ENCODE measurements at places on chromosomes 2 and 18.

DNA sequence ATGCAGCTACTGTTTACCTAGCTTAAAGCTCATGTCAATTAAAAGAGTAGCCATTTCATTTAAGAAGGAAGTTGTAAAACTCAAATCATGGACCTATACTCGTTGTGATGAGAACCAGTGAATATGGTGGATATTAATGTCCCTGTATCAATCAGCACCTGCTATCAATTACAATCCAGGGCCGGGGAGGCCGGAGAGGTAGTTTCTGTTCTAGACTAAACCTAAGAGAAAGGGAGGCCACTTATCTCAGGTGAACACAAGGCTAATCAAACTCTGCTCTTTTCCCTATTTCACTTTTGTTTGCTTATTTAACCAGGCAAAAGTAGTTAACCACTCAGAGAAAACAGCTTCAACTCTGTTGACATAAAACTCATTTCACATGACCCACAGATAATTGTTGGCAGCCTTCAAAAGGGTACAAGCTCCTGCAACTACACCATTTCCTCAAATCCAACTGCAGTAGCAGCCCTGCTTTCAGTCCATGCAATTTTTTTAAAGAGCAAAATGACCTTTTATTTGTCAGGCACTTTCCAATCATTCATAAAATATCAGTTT, 27.8 kb upstream of the SLC9A2 start:
- DNase-seq = no peak

- DNase-seq = no peak
These were observed 5.1 kb downstream of the FECH start for GRCh38 chr18:57581301-57581934.

GRCh38 chr2:61135510-61135909, 26.5 kb upstream of the C2orf74 start:
- no peak for DNase-seq

DNA sequence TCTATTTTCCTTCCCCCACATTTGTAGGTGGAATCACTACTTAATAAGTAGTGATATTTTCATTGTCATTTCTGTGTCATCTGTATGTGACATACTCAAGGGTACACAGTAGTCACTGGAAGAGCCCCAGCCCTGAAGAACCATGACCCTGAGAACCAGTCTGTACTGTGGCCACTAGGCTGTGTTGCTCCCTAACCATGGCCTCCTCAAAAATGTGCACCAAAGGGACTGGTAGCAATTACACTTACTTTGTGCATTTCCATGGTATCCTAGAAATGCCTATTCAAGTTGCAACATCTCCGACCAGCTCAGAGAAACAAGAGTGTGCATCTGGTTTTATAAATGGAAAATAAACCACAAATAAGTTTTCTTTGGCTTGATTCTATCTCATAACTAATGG, 155.1 kb downstream of the DOCK10 start:
- DNase-seq = no peak

GRCh38 chr18:60838677-60839076, 466.1 kb upstream of the MC4R start:
- no peak for DNase-seq

GRCh38 chr18:41599466-41599865, 355.6 kb upstream of the PIK3C3 start:
- no peak for DNase-seq

DNA sequence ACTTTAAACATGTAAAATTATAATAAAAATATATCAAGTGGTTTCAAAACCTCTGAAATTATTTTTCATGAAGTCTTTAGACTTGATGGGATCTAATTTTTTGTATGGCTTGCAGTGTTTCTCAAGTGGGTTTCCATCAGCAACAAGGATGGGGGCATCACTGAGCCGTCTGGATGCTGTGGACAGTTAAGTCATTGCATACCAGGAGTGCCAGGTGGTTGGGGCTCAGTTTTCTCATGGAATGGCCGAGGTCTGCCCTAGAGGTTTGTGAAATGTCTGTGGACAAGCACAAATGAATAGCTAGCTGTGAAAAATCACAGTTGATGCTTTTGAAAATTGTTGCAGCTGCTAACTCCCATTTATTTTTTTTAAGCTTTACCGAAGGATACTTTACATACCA, 1.7 kb downstream of the PRELID3A start:
- no peak for DNase-seq

- no peak for DNase-seq
These were observed 21.3 kb upstream of the KLF11 start for GRCh38 chr2:10022041-10022421.

DNA sequence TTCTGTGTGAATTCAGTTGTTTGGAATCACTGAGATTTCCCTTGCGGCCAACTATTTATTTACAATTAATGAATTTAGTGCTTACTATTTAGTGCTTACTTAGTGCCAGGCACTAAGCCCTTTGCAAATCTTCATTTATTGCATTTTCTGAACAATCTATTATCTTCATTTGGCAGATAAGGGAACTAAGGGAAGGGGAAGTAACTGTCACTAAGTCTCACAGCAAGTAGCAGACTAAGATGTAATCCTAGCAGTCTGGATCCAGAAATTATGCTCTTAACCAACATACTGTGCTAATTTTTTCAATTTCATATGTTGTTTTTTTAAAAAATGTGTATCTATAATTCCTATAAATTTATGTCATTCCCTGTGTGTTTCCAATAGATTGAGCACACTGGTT, 214.4 kb upstream of the EPC2 start:
- DNase-seq = no peak

- DNase-seq = no peak
These were observed 746 bp upstream of the POLR1B start for GRCh38 chr2:112541315-112542122.

- no peak for DNase-seq
These were observed 662 bp downstream of the BZW1 start for GRCh38 chr2:200812122-200813022.

GRCh38 chr2:128754246-128754724, 435.6 kb upstream of the HS6ST1 start:
- DNase-seq = no peak

DNA sequence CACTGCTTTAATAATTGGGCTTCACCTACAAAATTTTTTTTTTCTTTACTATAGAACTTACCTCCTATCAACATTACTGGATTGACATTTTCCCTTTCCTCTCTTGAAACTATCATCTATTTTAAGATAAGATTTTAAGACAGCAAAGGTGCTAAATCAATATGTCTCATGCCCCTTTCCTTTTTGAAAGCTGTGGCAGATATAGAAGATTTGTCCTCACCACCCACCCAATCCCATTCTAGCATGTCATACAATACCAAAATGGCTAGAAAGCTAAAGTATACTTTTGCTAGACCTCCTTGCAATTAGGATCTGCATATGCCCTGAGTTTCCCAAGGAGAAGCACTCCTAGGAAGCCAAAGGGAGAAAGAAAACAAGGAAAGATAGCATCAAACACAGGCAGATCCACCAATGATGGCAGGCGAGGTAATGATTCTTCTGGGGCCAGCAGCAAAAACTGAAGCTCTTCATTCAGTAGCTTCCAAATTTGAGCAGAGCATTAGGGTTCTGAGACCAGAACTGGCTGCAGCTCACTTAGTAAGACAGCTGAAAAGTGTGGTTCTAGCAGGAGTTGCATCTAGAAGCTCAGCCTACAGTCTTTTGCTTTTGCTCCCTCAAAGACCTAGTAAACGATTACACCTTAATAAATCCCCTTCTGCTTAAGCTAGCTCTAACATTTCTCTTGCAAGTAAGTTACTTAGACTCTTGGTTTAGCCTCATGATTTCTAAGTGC, 242.1 kb downstream of the ZEB2 start:
- DNase-seq = no peak

- no peak for DNase-seq
These were observed 253.2 kb downstream of the TWIST2 start for GRCh38 chr2:239101071-239101470.

DNA sequence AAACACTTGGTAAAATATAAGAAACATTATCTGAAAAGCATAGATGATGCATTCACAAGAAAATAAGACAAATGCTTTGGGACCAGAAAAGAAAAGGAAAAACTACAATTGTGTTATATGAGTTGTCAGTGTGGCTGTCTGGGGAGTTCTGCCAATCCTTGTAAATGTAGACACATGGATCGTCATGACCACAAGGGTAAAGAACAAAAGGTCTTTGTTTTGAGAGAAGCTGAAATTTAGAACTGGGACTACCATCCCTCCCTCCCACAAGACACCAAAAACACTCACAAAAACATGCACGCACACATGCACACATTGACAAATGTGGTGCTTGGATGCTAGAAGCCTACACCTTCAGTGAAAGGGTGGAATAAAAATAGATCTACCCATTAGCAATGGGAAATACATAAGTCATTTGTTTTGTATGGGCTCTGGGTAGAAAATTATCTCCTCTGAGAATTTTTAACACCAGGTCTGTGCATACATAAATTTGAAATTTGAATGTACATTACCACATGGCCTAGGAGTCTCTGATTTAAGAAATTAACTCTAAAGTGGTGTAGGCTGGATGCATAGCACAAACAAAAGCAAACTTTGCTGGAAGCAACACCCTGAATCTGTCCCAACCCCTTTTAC, 266.2 kb upstream of the SLC39A10 start:
- no peak for DNase-seq

DNA sequence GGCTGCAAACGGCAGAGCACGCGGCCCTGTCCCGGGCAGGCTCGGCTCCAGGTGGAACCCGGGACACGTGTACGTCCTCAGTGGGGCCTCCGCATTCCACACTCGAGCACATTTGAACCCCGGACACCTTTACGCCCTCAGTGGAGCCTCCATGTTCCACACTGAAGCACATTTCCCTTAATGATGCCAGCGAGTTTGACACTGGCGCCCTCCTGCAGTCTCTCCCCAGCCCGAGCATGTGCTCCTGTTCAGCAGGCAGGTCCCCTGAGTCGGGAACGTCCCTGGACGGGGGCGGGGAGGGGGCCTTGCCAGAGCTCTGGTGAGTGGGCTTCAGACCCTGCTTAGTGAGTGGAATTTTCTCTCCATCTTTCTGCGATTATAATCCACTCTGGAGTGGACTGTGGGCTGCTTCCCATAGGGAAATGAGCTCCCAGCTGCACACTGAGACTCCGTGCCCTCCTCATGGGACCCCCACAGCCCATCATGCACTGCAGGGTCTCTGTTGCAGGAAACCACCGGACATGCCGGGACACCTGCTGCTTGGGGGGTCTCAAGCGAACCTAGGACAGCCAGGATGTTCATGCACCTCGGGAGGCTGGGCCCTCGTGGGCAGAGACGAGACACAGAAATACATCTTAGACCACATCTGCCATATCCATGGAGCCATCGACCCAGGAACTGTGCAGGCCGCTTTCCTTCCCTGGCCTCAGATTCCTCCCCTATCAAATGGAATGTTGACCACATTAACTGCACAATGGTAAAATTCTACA, 70.3 kb upstream of the SNTG2 start:
- no peak for DNase-seq

DNA sequence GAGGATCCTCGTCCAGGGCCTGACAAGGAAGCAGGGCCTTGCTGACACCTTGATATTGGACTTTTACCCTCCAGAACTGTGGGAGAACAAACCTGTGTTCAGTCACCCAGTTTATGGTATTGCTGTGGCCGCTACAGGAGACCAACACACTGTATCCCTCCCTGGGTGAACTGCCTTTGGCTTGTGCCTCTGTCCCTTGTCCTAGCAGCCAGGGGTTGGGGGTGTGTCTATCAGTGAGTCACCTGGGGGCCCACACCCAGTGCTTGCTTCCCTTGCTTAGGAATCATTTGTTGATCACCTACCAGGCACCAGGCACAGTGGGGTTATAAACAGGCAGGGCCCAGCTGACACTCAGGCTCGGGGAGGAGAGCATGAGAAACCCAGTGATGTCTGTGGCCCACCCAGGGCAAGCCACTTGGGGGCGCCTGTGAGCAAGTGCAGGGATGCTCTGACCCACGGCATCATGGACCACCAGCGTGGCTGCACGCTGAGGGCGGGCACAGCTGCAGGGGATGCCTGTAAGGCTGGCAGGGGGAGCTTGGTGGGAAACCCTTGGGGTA, 17.1 kb downstream of the TMEM185B start:
- no peak for DNase-seq

GRCh38 chr2:192091476-192091875, 103.3 kb downstream of the TMEFF2 start:
- DNase-seq = no peak

DNA sequence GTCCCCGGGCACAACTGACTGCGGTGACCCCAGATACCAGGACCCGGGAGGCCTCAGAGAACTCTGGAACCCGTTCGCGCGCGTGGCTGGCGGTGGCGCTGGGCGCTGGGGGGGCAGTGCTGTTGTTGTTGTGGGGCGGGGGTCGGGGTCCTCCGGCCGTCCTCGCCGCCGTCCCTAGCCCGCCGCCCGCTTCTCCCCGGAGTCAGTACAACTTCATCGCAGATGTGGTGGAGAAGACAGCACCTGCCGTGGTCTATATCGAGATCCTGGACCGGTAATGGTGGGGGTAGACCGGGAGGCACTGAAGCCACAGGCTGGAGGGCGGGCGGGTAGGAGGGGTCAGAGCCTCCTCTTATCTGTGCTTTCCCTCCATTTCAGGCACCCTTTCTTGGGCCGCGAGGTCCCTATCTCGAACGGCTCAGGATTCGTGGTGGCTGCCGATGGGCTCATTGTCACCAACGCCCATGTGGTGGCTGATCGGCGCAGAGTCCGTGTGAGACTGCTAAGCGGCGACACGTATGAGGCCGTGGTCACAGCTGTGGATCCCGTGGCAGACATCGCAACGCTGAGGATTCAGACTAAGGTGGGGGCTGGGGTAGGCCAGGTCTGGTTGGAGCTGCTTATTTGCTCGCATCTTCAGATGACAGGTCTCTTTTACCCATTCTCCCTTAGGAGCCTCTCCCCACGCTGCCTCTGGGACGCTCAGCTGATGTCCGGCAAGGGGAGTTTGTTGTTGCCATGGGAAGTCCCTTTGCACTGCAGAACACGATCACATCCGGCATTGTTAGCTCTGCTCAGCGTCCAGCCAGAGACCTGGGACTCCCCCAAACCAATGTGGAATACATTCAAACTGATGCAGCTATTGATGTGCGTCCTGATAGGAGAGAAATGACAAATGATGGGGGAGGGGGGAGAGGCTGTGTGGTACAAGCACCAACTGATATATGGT, 780 bp downstream of the HTRA2 start:
- DNase-seq = no peak

- DNase-seq = no peak
These were observed 269.8 kb upstream of the HDAC4 start for GRCh38 chr2:239670463-239671120.

GRCh38 chr2:23435250-23436035, 50.5 kb downstream of the KLHL29 start:
- no peak for DNase-seq

DNA sequence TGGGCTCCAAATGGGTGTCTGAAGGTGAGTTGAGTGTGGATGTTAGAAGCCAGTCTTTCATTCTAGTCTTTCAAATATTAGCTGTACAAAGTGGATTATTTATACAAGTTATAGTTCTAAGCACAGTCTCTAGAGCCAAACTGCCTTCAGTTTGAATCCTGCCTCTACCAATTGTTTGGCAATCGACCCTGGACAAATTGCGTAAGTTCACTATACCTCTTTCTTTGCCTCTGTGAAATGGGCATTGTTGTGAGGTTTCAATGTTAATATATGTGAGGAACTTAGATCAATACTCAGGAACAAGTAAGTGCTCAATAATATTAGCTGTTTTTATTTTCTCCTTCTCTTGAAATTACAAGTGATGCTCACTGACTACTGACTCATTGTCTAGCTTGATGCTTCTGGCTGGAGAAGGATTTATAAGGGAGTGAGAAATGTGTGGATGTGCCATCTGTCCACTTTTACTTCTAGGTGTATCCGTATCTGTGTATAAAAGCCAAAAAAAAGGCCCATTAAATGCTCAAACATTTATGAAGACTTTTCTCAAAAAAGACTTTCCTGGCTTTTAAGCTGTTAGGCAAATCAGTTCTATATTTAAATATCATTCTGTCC, 48.1 kb upstream of the RAPH1 start:
- no peak for DNase-seq

- DNase-seq = peak; percentile 10
These were observed 126.1 kb downstream of the HNMT start for GRCh38 chr2:138090330-138090729.
